ENCODE measurements at places on chromosomes 16 and 17. TPM values are rescaled to one million over a fixed set of nuclear protein-coding genes. Genes with fewer than 3 reads are reported as not detected.

C17orf50 gene
- not detected for total RNA-seq

PIGW gene
- total RNA-seq: 36.7 TPM

MAP2K6 gene
- 1.7 TPM for total RNA-seq

C16orf92 gene
- total RNA-seq: not detected

SEZ6L2 gene
- total RNA-seq: 0.13 TPM

PIK3R5 gene
- total RNA-seq: 23.2 TPM

FBXL19 gene
- 30.1 TPM for total RNA-seq

BBS2 gene
- 14.0 TPM for total RNA-seq

GPR139 gene
- total RNA-seq: not detected

CSNK1D gene
- 129 TPM for total RNA-seq

TPSD1 gene
- not detected for total RNA-seq

WSCD1 gene
- 0.27 TPM for total RNA-seq

ZG16 gene
- total RNA-seq: not detected

SLC5A11 gene
- 0.17 TPM for total RNA-seq

TEX14 gene
- 0.25 TPM for total RNA-seq

WFDC1 gene
- total RNA-seq: not detected

WNT9B gene
- total RNA-seq: not detected

GLP2R gene
- total RNA-seq: not detected

KRT28 gene
- not detected for total RNA-seq

SOX15 gene
- 0.25 TPM for total RNA-seq

MSRB1 gene
- 23.5 TPM for total RNA-seq

CCL1 gene
- 20.3 TPM for total RNA-seq

TRPV2 gene
- total RNA-seq: 57.5 TPM

GNGT2 gene
- 26.2 TPM for total RNA-seq

NGFR gene
- total RNA-seq: not detected

TMEM231 gene
- total RNA-seq: 6.0 TPM

CACNG1 gene
- total RNA-seq: not detected

CDRT15 gene
- not detected for total RNA-seq
